Left lung (tissue), 14 donors: ENCODE measurements at places on chromosomes 11 and 22. TPM values are rescaled to one million over a fixed set of nuclear protein-coding genes. Genes with fewer than 3 reads are reported as not detected.

Gene OR51I1
- total RNA-seq: not detected

Gene CCDC116
- total RNA-seq: 1.1 TPM

Gene TRIM48
- total RNA-seq: not detected

Gene YAP1
- total RNA-seq: 105 TPM

Gene MCM5
- 34.9 TPM for total RNA-seq

Gene MRGPRX3
- total RNA-seq: 0.21 TPM

Gene SEC14L6
- total RNA-seq: 9.1 TPM

Gene ZFPL1
- 32.6 TPM for total RNA-seq

Gene EXT2
- 56.4 TPM for total RNA-seq

Gene OR5AR1
- not detected for total RNA-seq

Gene LIF
- 8.1 TPM for total RNA-seq

GRCh38 chr22:47210112-47210657, 447.7 kb downstream of the TBC1D22A start:
- DNase-seq: no peak

DNA sequence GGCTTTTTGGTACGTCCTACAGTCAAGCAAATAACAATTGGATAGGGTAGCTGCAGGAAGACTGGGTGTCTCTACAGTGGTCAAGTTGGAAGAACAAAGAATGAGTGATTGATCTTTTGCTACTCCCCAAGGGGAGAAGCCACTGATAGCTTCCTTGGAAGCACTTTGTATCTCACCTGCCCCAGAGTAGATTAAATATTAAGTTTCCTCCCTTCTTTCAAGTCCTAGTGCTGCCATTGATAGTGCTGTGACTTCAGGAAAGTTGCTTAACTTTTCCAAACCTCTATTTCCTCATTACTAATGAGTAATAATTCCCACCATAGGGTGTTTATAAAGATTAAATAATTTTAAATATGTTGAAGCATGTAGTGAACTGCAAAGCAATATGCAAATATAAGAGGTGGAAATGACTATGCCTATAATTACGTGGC, 35.6 kb upstream of the EHF start:
- DNase-seq: no peak

GRCh38 chr11:134576721-134577171, 164.7 kb upstream of the B3GAT1 start:
- no peak for DNase-seq

- no peak for DNase-seq
These were observed 8.5 kb downstream of the AMOTL1 start for GRCh38 chr11:94776351-94777321.

DNA sequence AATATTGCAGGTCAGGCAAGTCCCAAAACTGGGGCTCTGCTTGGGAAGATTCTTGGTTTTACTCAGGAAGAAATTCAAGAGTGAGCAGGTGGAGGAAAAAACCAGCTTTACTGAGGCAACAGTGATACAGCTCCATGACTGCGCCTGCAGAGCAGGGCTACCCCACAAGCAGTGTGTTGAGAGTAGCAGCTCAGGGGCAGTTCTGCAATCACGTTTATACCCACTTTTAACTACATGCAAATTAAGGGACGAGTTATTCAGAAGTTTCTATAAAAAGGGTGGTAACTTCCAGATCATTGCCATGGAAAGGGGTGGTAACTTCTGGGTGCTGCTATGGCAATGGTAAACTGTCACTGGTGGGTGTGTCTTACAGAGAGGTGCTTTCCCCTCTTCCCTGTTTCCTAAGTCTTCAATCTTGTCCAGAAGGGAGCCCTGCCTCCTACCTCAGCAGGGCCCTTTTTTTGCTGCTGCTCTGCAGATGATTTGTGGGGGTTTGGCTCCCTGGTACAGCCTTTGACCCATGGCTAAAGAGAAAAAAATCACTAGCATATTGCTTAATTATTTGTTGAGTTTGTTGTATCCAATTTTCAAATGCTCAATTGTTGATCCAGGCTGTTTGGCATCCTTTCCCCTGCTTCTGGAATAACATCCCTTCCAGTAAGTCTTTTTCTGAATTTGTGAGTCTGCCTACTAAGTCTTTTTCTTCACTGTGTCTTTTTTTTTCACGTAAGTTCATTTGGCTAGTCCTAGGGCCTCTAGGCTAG, 30.0 kb upstream of the ME3 start:
- no peak for DNase-seq

DNA sequence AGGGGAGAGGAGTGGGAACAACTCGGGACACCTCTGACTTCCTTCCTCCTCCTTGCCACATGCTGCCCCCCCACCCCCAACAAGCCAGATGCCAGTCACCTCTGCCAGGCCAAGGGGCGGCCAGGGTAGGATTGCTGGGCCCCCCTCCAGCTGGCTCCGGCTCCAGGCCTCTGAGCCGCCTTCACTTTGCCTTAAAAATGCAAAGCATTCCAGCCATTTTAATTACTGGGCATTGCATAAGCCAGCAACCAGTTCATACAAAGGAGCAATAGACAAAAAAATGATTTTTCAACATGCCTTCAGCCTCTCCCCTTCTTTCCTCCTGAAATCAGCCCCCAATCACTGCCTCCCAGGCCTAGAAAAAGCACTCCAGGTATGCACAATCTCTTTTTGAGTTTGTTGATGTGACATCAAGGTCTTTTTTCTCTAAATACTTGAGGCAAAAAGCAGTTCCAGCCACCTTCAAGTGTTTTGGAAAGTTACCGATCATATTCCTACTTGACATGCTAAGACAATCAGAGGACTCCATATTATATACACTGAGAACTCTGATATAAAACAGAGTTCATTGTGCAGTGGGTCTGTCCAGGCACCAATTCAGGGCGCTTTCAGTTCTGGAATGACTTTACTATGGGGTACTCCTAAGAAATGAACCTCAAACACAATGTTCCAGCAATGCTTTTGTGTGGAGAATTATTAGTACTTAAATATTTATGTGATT, 12.4 kb upstream of the TIMP3 start:
- DNase-seq: no peak

DNA sequence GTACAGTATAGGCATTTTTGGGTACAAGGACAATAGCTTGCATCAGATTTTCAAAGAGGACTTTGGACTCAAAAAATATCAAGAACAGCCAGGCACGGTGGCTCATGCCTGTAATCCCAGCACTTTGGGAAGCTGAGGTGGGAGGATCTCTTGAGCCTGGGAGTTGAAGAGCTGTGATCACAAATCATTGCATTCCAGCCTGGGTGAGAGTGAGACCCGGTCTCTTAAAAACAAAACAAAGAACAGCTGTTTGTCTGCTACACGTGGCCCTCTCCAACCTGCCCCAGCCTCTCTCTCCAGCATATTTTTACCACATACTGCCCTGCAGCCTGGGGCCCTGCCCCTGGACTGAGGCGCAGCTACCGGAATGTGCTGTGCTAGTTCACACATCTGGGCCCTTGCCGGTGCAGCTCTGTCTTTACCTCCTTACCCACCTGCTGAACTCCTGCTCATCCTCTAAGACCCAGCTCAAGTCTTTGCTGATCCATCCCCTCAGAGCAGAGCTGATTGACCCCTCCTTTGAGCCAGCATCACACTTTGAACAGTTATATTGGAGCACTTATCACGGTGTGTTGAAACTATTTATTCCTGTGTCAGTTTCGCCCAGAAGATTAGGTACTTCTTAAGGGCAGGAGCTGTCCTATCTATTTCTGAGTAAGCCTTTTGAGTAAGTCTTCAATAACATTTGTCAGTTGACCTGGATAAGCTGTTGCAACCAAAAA, 29.4 kb downstream of the GRIK4 start:
- DNase-seq: peak; percentile 11

GRCh38 chr11:73221996-73222395, 3.9 kb downstream of the P2RY2 start:
- DNase-seq: no peak

GRCh38 chr11:122804161-122804560, 34.1 kb upstream of the CRTAM start:
- DNase-seq: no peak

DNA sequence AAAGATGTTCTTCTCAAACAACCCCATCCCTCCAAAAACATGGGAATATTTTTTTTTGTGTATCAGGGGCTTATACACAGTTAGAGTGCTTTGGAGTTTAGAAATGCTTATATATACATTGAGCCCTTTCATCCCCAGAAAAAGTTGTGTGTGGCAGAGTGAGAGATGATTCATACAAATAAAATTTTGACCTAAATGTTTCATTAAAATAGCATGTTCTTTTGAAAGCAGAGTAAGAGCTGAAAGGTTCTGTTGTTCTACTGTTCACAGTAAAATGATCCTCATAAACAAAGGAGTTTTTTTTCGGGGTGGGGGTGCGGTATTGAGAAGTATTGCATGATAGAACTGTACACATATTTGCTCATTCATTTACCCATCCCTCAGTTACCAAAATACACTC, 512.4 kb downstream of the DLG2 start:
- no peak for DNase-seq

- no peak for DNase-seq
These were observed 891 bp downstream of the SAMM50 start for GRCh38 chr22:43955883-43956782.

GRCh38 chr11:118052581-118053206, 24.2 kb upstream of the TMPRSS4 start:
- DNase-seq: no peak

GRCh38 chr11:10328314-10329098, 23.6 kb downstream of the ADM start:
- DNase-seq: no peak

DNA sequence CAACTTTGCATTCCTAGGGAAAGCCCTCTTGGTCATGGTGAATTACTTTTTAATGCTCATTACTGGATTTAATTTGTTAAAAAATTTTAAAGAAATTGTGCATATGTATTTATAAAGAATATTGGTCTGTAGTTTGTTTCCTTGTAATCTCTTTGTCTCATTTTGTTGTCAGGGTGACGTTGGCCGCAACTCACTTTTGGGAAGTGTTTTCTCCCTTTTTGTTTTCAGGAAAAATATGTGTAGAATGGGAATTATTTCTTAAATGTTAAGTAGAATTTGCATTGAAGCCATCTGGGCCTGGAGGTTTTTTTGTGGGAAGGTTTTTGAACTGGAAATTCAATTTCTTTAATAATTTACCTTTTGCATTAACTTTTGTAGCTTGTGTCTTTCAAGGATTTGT, 149.1 kb downstream of the UVRAG start:
- no peak for DNase-seq

- DNase-seq: no peak
These were observed 21.0 kb upstream of the MS4A6E start for GRCh38 chr11:60305906-60306619.

GRCh38 chr11:121237686-121238658, 54.6 kb upstream of the SC5D start:
- no peak for DNase-seq

GRCh38 chr22:27993201-27993635, 74.2 kb upstream of the PITPNB start:
- peak; percentile 27 for DNase-seq

DNA sequence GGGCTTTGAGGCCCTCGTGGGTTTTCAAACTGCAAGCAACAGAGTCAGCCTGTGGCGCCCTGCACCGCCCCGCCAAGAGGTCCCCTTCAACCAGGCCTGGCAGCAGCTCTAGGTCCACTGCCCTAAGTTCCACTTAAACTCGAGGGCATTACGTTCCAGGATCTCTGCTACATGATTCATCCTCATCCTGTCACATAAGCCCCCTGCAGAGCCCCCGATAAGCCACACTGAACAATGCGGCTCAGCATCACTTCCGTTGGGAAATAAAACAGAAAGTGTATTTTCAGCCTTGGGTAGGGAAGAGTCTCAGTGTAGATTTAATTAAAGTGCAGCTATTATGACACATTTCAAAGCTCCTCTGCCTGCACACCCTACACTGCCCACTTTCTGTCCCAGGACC, 24.6 kb downstream of the SULT4A1 start:
- no peak for DNase-seq
